ENCODE measurements at places on chromosomes 6 and 20. TPM values are rescaled to one million over a fixed set of nuclear protein-coding genes. Genes with fewer than 3 reads are reported as not detected.

DNA sequence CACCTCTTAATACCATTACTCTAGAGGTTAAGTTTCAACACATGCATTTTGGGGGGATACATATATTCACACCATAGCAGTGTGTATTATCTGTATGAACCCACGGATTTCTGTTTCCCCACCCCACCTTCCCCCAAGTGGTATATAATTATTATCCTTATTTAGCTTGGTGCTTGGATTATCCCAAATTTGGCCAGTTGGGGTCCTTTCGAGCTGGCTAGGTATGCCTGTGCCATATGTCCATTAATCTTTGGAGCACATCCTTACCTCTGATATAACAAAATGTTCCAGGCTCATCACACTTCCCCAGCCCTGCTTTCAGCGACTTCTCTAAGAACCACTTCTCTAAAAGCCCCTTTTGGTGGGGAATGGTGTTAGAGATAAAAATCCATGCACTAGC, 118.7 kb upstream of the MLIP start:
- DNase-seq, result no peak

GRCh38 chr6:165096868-165097267, 212.5 kb downstream of the C6orf118 start:
- DNase-seq, result no peak

DNA sequence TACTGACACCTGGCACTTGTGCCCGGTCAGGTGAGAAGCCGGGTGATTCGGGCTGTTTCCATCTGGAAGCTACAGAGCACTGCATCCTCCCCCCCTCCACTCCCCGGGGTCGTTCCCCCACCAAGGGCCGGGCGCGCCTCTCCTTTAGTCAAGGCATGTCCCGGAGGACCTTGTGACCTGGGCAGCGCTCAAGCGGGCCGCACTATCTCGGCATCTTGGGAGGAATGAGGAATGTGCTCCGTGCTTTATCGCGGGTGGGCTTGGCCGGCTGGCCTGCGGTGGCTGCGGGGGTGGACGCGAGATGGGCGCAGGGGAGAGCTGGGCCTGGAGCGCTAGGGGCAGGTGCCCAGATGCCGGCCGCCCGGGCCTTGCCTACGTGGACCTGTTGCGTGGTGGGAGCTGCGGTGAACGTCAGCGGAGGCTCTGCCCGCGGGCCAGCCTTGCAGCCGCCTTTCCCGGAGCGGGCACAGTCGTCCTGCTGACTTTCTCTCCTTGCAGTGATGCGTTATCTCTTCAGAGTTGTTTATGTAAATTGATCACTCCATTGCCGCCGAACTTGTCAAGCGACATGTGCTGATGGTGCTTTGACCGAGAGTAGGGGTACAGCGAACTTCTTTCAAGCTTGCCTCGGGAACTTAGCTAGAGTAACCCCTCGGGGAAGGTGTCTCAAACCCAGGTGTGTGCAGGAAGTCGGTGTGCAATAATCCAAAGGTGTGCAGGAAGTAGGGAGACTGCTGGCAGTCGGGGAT, 1.1 kb downstream of the LRRC1 start:
- DNase-seq, result peak; percentile 77

DNA sequence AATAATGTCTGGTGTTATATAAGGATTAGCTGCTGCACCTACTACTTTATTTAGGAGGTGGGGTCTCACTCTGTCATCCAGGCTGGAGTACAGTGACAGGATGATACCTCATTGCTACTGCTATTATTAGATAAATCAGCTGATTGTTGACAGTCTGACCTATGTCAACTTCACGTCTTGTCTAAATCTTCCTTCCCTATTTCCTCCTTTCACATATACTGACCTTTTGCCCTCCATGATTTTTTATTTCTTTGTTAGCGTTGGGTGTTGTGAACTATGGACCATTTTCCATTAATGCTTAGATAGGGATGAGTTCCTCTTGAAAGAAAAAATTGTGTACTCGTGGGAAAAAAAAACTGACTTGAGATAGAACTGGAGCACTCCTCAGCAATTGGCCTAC, 109.9 kb upstream of the BEND6 start:
- DNase-seq, result no peak

- no peak for DNase-seq
These were observed 48.3 kb downstream of the PTPN1 start for GRCh38 chr20:50558483-50558925.

GRCh38 chr20:56689318-56689717, 60.2 kb downstream of the TFAP2C start:
- DNase-seq, result no peak

DNA sequence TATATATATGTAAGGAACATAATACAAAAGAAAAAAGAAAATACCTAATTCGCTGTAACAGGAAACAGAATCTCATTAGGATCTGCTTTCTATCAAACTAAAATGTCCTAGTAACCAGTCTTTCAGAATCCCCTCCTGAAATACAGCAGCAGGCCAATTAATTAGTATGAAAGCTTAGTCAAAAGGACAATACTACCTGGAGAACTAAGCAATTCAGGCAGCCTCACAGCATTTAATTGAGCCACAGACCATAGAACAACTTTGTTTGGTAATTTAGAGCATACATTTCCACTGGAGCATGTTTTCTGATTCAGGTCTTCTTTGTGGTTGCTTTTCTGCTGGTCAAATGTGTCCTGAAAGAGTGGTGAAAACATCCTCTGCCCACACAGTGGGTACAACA, 516.0 kb downstream of the LMBRD1 start:
- DNase-seq, result no peak

- peak; percentile 90 for DNase-seq
These were observed 1.1 kb upstream of the SLC2A10 start for GRCh38 chr20:46708172-46708860.

DNA sequence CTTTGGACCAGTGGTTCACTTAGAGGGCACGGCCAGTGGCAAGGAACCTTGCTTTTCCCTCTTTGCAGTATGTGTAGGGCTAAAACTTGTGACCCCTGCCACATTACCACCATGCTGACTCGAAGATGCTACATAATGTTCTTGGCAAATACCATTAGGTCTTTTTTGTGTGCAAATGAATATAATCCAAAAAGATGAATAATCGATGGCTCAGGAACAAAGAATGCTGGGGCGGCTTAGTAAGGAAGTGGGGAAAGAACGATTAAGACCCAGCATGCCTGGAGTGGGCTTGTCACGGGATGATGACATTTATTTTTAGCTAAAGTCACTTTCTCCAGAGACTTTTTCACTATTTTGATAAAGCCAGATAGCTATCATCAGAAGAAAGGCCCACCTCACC, 23.1 kb downstream of the CMTR1 start:
- no peak for DNase-seq

DNA sequence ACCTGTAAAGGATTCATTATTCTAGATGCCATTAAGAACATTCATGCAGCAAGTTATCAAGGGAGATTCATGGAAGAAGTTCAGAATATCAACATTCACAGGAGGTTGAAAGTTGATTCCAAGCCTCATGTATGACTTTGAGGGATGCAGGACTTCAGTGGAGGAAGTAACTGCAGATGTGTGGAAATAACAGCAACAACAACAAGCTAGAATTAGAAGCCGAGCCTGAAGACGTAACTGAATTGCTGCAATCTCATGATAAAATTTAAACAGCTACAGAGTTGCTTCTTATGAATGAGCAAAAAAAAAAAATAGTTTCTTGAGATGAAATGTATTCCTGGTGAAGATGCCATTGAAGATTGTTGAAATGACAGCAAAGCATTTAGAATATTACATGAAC, 73.3 kb upstream of the NXT1 start:
- DNase-seq, result no peak

DNA sequence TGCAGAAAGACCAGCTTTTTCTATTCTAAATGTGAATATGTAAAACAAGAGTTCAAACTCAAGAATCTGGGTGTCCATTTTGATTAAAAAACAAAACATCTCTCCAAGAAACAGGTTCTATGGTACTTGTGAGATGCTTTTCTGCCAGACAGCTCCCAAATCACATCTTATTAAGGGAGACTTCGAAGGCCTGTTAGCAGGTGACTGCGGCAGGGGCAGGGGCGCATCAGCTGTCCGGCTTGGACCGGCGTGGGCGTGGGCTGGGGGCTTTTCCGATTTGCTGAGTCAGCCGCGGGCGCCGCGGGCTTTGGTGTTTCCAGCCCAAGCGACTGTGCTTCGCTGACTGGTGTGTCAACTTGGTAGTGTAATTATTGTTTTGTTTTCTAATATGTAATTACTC, 32.6 kb downstream of the TFAP2A start:
- no peak for DNase-seq

DNA sequence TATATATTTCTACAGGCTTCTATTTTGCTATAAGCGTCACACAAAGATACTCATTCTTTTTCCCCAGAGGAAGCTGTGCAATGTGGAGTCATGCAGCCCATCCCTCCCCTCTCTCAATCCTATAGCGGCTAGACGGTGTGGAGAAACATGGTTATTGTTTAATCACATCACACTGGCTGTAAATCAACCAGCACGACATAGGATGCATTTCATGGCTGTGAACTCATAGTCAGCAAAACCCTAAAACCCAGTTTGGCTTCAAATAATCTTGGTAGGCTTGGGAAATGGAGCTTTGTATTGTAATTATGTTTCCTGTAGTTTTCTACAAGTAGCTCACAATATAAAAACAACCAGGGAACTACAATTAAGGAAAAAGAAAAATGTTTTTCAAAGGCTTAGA, 16.8 kb downstream of the FOXC1 start:
- DNase-seq, result no peak

DNA sequence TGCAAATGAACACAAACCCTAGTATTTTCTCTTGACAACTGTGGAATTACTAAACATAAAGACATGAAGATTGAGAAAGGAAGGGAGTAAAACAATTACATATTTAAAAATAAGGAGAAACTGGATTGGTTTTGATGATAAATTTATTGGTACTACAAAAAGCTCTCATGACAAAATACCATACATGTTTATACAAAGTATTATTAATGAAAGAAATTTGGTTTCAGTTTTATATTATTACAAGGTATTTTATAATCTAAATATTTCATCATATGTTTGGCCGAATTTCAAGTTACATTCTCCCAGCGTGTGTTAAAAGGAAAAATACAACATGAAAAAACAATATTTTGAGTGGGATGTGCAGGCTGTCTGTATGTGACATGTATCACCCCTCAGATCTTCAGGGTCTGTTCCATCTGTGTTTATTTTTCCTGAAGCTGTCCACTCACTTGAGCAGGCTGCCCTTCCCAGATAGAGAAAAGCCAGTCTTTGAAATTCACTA, 568.4 kb downstream of the NKAIN2 start:
- no peak for DNase-seq

DNA sequence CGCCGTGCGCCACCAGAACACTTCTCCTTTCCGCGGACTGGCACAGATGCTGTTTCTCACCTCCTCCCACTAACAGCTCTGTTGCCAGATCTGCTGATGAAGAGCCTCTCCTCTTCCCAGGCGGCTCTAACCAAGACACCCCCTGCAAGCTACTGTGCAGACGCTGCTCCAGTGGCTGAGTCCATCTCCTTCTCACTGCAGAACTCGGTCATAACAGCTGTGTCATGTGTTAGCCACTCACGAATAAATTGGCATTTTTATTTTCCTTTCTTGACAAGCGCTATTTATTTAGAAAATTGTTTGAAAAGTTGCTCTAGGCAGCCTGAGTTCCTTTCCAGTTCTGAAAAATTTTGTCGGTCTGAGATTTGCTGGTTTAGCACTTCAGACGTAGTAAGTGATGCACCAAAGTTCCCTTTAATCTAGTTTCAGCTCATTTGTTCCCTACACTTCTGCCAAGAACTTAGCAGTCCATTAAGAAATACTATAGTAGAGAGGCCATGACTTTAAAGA, 12.8 kb upstream of the PLEKHG1 start:
- no peak for DNase-seq

GRCh38 chr6:124960757-124961463, 1.3 kb upstream of the RNF217 start:
- no peak for DNase-seq

- no peak for DNase-seq
These were observed 14.2 kb downstream of the SLX4IP start for GRCh38 chr20:10449270-10449669.

GRCh38 chr6:166905013-166905412, 51.3 kb downstream of the RNASET2 start:
- DNase-seq, result no peak

DNA sequence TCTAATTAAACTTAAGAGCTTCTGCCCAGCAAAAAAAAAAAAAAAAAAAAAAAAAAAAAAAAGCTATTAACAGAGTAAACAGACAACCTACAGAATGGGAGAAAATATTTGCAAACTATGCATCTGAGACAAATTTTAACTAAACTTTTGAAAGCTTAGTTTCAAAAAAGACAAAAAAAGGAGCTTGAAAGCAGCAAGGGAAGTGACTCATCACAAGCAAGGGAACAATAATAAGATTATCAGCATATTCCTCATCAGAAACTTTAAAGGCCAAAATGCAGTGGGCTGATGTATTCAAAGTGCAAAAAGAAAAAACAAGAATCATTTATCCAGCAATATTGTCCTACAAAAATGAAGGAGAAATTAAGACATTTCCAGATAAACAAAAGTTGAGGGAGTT, 158.6 kb downstream of the RNF144B start:
- DNase-seq, result no peak

- DNase-seq, result no peak
These were observed 864.5 kb upstream of the MAN1A1 start for GRCh38 chr6:120214088-120214499.

DNA sequence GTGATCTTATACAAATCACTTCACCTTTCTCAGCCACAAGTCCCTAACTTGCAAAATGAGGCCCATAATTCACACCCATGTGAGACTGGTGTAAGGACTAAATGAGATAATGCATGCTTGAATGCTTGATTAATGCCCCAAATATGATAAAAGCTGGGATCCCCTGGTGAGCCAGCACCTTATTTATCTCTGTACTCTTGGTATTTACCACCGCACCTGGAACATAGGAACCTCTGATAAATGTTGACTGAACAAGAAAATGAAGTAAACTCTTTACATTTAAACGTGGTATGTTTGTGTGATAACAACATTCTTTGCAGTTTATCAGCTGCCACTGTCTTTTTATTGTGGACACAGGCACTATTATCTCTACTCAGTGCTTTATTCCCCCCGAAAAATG, 2.5 kb upstream of the APOBEC2 start:
- DNase-seq, result no peak

GRCh38 chr6:41191569-41191968, 9.4 kb downstream of the TREML2 start:
- peak; percentile 36 for DNase-seq

DNA sequence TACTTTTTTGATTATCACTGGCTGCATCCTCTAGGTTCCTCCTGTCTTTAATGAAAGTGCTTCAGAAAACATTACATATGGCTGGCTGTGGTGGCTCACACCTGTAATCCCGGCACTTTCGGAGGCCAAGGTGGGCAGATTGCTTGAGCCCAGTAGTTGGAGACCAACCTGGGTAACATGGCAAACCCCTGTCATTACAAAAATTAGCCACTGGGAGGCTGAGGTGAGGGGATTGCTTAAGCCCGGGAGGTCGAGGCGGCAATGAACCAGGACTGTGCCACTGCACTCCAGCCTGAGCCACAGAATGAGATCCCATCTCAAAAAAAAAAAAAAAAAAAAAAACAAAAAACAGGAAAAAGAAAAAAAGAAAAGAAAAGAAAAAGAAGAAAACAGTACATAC, 35.3 kb downstream of the BEND3 start:
- no peak for DNase-seq

Gene IRAK1BP1
- 1.7 TPM for total RNA-seq

Gene ARFGEF3
- 22.2 TPM for total RNA-seq

Gene NRSN2
- total RNA-seq, result 11.2 TPM

Gene GABRR1
- not detected for total RNA-seq

Gene GFOD1
- total RNA-seq, result 7.6 TPM

Gene ADGRF4
- 1.6 TPM for total RNA-seq

Gene MOG
- not detected for total RNA-seq

Gene TP53TG5
- total RNA-seq, result 0.40 TPM

Gene SDCBP2
- 202 TPM for total RNA-seq

Gene PLN
- 24.1 TPM for total RNA-seq

Gene ELOVL2
- total RNA-seq, result 0.11 TPM

Data from colonic mucosa (tissue), 4 donors.